ENCODE measurements at places on chromosomes 4 and X.

DNA sequence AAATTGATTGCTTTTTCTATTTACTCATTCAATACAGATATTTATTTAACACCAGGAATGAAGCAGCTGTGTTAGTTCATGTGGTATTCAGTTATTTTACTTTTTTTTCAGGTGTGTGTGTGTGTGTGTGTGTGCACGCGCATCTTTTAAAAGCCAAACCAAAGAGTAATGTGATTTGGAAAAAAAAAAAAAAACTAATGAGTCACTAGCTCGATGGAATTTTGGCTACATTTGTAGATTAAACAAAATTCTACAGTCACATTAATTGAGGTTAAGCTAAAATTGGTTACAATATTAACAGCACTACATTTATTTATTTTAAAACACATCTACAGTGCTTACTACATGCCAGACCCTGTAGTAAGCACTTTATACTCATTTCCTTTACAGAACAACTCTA, 66.8 kb downstream of the HHIP start:
- no peak for DNase-seq

DNA sequence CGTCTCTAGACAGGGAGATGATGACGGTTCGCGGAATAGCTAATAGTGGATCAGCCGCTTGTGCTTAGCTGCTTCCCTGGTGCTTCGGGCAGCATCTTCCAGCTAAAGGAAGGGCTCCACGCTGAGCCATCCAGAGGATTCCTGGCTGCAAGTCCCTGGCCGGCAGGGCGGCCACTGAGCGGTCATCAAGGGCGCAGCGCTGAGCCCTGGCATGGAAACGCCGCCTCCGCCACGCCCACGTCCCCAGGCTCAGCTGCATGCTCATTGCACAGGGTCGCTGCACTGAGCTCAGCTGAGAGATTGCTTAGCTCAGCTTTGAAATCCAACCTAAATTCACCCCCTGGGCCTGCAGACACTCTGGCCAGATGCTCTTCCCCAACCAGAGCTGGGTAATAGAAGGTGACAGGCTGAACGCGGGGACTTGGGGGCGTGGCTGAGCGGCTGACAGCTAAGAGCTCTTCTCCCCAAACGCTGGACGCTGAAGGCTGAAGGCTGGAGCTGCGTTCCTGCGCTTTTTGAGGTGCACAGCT, 118.2 kb upstream of the KIT start:
- peak; percentile 38 for DNase-seq

DNA sequence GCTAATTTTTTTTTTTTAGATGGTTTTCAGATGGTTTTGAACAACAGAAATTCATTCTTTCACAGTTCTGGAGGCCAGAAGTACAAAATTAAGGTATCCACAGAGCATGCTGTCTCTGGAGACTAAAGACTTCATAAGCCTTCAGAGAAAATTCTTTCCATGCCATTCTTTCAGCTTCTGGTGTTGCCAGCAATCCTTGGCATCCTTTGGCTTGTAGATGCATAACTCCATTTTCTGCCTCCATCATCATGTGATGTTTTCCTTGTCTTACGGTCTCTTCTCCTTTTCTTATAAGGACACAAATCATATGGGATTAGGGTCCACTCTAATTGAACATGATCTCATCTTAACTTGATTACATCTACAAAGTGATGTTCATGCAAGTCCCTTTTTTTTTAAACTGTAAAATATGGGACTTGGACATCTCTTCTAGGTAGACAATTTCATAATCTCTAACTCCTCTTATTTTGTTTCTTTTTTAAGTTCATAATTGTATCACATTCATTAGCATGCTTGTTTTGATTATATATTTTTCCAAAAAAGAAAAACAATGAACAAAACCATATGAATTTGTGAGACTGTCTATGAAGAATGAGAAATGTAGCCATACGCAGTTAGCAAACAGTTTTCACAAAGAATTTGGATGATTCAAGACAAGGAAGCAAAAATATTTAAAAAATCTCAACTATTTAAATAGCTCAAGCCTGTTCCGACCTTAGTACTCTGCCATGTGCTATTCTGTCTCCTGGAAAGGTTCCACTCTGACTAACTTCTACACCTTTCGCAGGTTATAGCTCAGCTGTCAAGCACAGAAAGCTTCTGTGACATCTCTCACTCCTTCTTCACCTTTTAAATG, 53.1 kb upstream of the GIMD1 start:
- DNase-seq = no peak

DNA sequence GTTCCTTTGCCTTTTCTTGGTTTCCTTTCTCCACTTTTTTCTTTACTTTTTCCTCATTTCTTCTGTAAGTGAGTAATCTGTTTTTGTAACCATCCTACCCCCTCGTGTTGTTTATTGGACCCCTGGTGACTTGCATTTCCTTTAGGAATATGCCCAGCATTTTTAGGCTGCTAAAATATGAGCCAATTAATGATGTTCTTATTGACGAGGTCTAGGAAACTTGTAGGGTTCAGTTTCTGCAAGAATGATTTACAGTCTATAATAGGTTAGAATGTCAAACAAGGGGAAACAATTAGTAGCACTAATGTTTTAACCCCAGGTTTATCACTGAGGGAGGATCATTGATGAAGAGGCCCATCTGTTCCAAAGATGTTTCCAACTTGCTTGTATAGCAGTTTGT, 79.0 kb downstream of the CPE start:
- DNase-seq = no peak

GRCh38 chr4:74230902-74231499, 73.1 kb downstream of the MTHFD2L start:
- no peak for DNase-seq

- no peak for DNase-seq
These were observed 42.1 kb upstream of the SPINK2 start for GRCh38 chr4:56863441-56864139.

DNA sequence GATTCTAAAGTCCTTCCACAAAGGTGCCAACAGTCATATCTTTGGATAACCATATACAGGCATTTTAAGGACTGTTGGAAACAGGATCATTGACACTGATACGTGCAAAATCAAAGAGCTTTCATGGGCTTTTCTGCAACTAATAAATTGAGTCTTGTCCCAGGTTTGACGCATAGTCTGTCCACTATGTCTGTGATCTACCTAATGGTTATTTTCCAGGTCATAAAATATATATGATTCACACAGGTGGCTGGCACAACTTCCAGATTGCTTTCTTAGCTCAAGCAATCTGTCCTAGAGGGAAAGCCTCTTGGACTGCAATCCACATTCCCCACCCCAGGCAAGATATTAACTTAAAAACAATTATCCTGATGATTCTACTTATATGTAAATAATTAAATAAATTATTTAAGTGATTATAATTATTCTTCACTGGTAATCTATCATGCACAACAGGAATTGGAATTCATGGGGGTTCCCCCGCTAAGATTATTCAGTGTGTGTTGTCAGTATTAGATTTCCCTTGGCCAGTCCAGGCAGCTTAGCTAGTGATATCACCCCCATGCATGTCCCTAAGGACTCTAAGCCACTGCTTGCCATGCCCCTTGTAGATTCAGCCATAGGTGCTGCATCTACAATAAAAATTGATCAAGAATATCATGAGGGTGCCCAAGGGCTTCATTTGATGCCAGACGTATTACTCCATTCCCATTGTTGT, 97.8 kb downstream of the TLL1 start:
- DNase-seq = no peak

DNA sequence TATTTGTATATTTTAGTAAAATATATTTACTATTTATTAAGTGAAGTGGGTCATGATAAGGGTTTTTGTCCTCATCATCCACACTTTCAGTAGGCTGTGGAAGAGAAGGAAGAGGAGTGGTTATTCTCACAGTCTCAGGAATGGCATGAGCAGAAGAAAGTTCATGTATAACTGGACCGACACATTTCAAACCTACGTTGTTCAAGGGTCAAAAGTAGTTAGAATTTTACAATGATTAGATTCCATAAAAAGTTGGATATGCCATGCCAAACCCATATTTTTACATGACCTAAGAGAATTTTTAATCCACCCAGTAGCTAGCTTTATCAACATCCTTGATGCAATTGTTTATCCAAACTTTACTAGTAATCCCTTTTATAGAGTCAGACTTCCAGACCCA, 15.6 kb upstream of the MAGEA8 start:
- DNase-seq = no peak

DNA sequence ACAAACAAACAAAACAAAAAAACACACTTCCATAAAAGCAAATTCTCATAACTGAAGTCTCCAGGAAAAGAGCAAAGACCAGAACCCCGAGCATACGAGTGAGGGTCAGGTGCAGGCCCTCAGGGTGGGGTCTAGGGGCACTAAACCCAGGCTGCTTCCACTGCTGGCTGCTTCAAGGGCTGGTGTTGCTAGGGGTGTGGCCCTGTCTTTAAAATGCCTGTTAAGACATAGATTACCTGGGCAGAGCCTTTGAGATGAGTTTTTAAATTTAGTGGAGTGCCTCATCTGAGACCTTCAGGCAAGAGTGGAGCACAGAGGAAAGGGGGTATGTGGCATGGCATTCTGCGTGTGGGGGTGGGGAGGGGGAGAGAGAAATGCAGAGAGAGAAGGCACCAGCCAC, 87.0 kb downstream of the FHDC1 start:
- DNase-seq = no peak

GRCh38 chr4:8592366-8593263, at the start of gene CPZ:
TSS of gene CPZ (plus strand) at chr4:8592765. CDS start at chr4:8592834, 69 bp downstream.
- peak; percentile 22 for DNase-seq

DNA sequence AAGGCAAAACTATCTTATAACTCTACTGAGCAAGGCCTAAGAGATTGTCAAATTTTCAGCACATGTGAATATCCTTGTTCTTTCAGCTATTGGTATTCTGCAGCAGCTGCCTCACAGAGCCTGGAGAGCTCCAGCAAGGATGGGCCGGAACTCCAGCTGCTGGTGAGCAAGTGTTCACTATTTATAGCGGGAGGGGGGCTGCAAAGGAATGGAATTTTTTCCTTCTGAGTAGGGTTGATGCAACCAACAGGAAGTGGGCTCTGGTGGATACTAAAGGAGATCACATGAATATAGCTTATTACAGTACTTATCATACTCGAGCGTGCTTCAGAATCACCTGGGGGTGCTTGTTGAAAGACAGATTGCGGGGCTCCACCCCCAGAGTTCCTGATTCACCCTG, 20.2 kb upstream of the SETD7 start:
- DNase-seq = no peak

DNA sequence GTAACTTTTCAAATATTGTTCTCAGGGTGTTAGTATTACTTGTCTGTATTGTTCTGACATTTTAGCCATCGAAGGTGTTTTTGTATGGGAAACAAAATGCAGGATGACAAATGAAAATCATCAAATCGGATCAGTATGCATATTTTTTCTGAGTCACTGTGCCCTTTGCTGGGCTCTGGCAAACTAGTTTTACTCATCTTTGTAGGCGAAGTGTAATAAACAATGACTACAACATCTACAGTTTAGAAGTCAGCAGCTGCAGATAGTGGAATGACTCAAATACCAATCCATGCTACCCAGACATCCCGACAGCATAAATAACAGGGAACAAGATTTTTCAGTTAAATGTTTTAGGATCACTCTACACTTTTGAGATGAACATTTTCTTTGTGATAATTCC, 557.3 kb upstream of the TENM3 start:
- DNase-seq = no peak
